ENCODE measurements at places on chromosomes 3 and 15.

DNA sequence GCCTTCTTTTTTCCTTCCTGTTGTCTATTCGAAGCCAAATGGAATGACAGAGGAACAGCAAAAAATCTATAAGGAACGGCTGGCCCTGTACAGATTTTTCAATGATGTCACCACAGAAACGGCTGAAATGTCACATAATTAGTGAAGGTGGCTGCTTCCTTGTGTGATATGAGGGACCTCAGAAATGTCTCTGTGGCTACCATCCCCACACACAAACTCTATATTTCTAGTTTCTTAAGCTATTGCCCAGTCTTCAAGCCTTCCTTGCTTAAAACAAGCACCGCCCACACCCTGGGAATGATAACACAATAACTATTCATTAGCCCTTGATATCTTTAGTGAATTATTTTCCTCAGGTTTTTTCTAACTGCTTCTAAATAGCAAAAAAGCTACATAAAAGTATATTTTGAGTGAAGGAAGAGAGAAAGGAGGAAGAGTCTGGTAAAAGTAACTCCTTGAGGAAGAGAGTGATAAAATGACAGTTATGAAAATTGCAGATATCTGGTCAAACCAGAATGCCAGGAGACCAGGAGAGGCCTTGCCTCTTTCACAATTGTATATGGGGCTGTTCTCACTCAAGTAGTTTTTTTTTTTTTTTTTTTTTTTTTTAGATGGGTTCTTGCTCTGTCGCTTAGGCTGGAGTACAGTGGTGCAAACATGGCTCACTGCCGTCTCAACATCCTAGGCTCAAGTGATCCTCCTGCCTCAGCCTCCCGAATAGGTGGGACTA is 38.7 kb downstream of the FMN1 start:
- no peak for DNase-seq

DNA sequence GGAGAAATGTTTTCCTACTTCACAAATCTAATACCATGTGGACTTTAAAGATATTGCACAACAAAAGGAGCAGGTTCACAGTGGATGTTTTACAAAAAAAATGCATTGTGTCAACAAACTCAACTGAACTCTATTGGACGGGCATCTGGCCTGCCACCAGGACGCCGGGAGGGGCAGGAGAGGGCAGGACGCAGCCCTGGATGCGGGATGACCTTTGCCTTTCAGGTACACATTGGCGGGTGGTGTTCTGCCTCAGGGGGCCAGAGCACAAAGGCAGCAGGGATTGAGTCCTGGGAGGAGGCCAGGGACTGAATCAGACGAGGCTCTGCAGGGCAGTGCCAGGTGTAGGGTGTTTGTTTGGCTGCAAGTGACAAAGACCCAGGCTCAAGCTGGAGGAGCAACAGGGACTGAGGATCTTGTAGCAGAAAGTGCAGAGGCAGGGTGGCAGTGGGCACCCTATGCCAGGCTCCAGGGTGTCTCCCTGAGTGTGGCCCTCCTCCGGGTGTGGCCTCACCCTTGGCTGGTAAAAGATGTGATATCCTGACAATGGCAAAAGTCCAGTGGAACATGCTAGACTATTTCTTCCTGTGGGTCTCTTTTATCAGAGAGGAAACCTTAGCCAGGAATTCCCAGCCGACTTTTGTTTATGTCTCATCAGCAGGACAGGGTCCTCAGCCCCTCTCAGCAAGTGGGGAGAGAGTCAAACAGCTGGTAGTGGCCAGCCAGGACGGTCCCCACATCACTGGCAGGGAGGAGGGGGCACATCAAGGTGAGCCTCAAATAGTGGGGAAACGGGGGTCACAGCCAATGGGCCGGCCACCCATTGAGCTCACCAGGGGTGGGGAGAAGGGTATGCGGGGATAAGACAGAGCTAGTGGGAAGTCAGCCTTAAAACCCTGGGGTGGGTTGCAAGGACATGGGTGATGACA is 29.7 kb upstream of the KLF13 start:
- DNase-seq, result no peak

GRCh38 chr15:38589502-38589901 is 24.9 kb upstream of the RASGRP1 start:
- no peak for DNase-seq

GRCh38 chr3:32910954-32911353 is 40.5 kb upstream of the CCR4 start:
- no peak for DNase-seq

DNA sequence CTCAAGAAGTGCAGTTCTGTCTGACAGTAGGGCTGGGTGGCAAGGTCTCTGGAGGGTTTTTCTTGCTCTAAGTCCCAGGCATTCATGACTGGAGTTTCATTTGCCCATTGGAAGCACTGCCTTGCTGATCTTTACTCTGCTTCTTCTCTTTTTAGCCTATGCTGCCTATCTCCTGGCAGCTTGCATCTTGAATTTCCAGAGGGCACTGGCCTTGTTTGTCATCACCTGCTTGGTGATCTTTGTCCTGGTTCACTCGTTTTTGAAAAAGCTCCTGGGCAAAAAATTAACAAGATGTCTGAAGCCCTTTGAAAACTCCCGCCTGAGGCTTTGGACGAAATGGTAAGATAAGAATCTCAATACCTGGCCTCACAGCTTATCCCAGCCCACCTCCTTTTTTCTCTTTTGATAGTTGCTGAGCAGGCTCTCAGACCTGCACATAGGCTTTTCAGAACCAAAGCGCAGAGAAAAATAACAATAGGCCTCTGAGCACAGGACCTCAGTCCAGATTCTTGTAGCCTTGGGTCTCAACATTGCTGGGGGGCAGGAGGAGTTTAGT is 10.9 kb downstream of the SLC28A2 start:
- no peak for DNase-seq

DNA sequence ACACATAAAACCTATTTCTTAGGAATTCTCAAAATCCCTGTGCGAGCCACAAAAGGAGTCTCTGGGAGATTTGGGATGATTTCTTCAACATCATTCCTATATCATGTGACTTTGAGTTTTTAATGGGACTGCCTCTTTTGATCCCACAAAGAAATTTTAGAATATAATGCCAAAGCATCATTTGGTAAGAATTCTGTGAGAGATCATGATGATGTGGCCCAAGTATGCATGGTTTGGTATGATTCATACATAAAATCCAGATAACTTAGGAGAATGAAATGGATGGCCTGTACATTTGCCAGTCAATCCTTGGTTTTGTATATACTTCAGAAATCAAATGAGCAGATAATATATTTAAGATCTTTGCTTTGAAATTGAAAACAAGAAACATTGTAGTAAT is 61.3 kb downstream of the UBE2E2 start:
- no peak for DNase-seq

DNA sequence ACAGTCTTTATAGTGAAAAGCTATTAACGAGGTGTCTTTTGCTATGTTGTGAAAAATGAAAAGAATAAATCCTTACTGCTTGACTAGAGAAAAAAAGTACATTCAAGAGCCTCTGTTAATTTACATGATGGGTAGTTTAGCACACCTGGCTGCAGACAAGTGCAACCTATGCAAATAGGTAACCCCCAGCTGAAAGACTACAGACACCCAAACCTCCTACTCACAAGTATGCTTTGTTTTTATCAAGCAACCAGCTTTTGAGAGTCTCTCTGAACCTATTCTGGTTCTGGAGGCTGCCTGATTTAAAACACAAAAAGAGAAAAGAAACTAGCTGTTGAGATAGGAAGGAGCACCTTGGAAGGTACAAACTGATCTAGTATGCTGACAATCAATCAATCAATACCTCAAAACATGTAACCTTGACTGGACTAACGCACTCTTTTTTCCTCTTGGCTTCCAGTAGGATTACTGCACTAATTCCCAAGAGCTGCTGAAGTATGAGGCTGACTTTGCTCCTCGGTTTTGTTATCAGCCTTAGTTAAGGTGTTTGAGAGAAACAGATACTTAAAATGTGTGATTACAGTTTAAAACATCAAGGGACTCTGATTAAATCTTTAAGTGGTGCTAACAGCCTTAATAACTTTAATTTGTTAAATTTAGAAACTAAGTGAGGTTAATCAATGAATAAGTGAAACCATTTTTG is 63.6 kb downstream of the OSBPL10 start:
- DNase-seq, result no peak

DNA sequence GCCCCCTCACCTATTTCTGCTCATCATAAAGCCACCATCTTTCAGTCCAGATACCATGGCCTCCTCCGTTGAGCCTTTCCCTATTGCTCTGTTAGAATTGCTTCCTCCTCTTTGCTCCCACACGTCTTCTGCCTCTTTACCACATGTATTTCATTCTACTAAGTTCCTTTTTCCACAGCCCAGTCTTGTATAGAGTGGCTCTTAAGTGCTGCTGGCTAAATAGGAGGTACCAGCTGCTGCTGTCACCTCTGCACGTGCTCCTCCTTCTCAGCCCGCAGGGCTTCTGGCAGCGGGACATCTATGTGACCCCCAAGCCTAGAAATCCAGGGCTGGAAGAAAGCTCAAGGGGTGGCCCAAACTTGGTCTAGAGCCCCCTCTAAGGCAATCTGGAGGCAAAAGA is 38.8 kb upstream of the PLXND1 start:
- DNase-seq, result no peak

DNA sequence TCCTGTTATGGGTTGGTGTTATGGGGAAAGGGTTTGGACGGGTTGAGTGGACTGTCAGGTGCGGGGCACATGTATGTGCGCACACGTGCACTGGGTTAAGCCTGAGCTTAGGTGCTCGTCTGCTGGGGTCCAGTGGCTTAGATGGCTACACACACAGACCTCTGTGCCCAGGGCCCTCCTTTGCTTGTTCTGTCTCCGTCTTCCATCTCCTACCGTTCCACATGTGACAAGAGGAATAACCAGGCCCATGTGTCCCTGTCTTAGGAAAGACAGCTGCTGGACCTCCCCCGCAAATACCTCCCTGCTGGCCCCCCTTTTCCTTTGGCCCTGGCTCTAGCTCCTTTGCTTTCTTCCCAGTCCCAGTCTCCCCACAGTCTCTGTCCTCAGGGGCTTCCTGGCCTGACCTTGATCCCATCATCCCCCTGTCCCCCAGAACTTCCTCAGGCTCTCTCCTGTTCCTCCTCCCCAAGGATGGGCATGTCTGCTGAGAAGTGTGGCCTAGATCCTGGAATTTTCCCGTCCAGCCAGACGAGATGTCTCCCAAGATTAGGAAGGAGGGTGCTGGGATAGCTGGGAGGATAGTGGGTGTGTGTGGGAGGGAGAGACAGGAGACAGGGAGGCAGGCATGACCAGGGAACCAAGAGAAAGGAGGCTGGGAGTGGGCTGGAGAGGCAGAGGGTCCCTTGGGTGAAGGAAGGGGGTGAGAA is 797 bp upstream of the THPO start:
- no peak for DNase-seq

DNA sequence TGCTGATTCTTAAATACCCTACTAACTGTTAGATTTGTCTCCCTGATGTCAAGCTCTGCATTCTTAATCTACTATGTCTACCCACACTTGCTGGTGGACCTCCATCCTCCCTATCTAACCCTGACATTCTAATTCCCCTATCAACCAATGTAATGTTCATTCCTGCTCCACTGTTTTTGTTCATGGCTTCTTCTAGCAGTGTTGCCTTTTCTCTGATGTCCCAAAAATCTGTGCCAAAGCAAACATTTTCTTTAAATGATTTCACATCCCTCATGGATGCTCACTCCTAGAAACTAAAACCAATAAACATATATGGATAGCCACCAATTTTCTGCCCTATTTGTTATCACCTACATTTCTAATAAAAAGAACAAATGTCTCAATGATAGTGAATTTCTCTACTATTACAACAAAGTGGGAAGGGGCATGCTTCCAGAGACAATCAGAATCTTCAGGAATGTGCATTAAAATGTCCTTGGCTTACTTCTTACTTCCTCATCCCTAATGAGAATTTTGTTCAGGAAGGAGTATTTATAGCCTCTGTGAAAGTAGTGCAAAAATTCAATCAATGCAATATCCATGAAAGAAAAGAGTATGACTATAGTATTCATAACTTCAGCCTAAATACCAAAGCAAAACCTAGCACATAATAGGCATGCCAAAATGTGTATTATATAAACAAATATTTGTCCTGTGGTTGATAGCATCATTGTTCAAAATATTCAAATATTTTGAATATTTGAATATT is 273.3 kb downstream of the ZNF385D start:
- DNase-seq, result no peak

GRCh38 chr3:100124201-100124761 is 10.0 kb upstream of the FILIP1L start:
- no peak for DNase-seq

GRCh38 chr3:150349314-150350097 is 58.6 kb upstream of the TSC22D2 start:
- DNase-seq, result no peak

DNA sequence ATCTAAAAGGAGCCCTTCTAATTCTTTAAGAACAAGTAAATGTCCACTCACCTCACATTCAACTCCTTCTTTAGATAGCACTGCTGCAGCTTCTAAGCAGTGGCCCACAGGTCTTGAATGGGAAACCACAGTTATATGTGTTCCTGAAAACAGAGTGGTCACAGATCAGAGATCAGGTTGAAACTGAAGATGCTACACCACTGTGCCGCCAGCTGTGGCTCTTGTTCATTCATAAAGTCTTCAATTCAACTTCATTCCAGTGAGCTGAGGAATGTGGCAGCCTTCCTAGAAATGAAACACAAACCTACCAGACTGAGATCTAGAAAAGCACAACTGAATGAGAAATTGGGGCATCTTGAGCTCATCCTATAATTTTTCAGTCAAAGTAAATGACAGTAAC is 4.0 kb downstream of the PDHB start:
- no peak for DNase-seq

- DNase-seq, result no peak
These were observed 72.5 kb downstream of the SNTN start for GRCh38 chr3:63724987-63725386.

DNA sequence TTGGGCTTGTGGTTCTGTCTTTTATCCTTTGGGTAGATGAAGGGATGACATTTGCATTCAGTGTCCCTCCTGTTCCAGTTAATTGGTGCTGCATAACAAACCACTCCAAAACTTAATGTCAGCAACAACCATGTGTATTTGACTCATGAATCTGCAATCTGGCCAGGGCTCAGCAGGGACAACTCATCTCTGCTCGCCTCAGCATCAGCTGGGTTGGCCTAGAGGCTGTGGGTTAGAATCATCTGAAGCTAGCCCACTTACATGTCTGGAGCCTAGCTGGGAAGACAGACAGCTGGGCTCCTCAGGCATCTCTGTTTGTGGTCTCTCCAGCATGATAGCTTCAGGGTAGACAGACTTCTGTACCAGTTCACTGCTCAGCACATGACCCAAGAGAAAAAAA is 92.0 kb downstream of the TMEM108 start:
- DNase-seq, result no peak

- no peak for DNase-seq
These were observed 24.4 kb downstream of the NR2F2 start for GRCh38 chr15:96354731-96355567.

DNA sequence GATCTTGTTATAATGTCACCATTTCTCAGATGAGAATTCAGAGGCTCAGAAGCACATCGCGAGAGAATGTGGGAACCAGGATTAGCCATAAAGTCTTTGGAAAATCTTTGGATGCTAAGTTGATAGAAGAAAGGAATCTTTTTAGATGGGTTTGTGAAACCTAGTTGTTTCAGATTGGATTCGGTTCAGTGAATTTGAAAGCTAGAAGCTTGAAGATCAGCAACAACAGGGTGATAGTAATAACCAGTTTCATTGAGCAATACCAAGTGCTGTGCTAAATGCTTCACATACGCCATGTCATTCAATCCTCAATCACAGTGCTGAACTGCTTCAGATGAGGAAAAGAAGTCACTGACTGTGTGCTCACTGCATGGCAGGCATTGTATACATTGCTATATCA is 47.4 kb upstream of the MITF start:
- no peak for DNase-seq

- DNase-seq, result no peak
These were observed 193.8 kb upstream of the TLE3 start for GRCh38 chr15:70291305-70292075.

- DNase-seq, result no peak
These were observed 107.3 kb upstream of the PTPRG start for GRCh38 chr3:61454006-61454585.
